ENCODE measurements at places on chromosomes 3 and 15.

DNA sequence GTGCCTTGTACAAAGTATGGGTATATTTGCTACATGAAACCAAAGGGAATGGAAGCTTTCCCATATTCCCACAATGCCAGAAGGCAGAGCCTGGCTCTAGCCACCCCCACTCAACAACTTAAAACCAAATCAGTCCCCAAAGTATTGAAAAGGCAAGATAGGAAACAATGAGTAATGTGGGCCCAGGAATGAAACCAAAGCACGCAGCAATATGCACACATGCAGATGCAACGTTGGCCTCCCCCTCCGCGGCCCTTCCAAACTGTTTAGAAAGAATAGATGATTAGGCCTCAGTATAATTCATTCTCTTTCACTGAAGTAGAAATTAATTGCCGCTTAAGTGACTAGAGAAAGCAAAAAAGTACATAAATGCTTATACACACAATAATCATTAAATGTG is 59.1 kb downstream of the THRB start:
- no peak for DNase-seq

DNA sequence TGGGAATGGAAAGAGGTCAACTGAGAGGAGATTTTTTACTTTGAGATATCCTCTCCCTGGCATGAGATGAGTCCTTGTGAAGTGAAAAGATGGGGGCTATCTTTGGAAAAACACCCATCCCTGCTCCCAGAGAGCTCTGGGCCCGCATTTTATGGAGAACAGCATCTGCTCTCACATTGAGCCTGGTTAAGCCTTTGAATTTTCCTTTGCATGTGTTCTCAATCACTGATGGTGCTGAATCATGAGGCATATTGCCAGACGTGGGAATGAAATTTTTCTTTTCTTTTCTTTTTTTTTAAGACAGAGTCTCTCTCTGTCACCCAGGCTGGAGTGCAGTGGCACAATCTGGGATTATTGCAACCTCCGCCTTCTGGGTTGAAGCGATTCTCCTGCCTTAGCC is 24.4 kb downstream of the TMEM45A start:
- DNase-seq, result no peak

- no peak for DNase-seq
These were observed 23.0 kb downstream of the SLC12A8 start for GRCh38 chr3:125189378-125190165.

GRCh38 chr3:42535981-42536784 is 33.7 kb downstream of the VIPR1 start:
- DNase-seq, result no peak

DNA sequence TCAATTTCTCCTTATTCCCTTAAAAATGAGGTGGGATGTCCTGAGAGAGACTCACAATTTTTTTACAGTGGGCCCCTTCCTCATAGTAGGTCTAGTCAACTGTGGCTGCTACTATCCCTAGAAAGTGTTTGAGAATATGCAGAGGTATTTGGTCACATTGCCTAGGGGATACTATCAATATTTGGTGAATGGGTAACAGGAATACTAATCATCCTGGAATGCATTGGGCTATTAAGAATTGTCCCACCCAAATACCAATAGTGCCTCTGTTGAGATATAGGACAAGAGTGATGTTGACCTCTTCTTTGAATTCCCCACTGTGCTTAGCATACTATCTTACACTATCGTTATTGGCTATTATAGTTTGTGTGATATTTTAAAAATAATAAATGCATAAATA is 389.4 kb downstream of the DIPK2A start:
- DNase-seq, result no peak

Data from right renal cortex interstitium (tissue), 3 donors.